ENCODE measurements at places on chromosomes 2 and 18.

GRCh38 chr2:130796290-130796689, 40.4 kb upstream of the ARHGEF4 start:
- DNase-seq = no peak

DNA sequence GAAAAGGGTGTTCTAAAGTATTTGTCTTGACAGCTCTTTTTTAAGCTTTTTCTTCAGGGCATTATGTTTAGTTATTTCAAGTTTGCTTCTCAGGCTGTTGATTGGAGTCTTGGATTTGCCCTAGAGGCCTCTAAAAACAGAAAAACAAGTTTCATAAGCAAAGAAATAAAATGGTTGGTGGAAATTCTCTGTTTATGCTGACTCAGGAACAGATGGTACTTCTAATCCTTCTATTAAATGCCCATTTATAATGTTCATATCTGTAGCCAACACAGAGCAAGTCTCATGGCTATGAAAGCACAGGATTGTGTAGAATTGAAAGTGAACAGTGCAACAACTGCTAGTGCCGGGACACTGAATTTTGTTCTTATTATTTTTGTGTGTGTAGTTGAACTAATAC, 60.4 kb downstream of the KCNJ3 start:
- no peak for DNase-seq

GRCh38 chr2:71466301-71467179, 13.2 kb downstream of the DYSF start:
- DNase-seq = peak; percentile 43

GRCh38 chr18:63480476-63480875, 3.7 kb downstream of the SERPINB5 start:
- DNase-seq = no peak

GRCh38 chr18:789397-789796, 22.6 kb downstream of the YES1 start:
- DNase-seq = no peak

GRCh38 chr2:75505012-75505411, 55.7 kb downstream of the EVA1A start:
- DNase-seq = no peak

- DNase-seq = no peak
Observed at GRCh38 chr18:73973972-73974371, 173.7 kb downstream of the FBXO15 start.

Measured in spinal cord (tissue), 10 donors.